Activated T-helper 17 cell treated with anti-CD3 and anti-CD28 coated beads, Interleukin-2, amount 50 U/mL, for 72 hours (primary cell): ENCODE measurements at places on chromosomes 3 and 15. TPM values are rescaled to one million over a fixed set of nuclear protein-coding genes. Genes with fewer than 3 reads are reported as not detected.

FAM219B gene
- total RNA-seq, result 65.6 TPM

DNA sequence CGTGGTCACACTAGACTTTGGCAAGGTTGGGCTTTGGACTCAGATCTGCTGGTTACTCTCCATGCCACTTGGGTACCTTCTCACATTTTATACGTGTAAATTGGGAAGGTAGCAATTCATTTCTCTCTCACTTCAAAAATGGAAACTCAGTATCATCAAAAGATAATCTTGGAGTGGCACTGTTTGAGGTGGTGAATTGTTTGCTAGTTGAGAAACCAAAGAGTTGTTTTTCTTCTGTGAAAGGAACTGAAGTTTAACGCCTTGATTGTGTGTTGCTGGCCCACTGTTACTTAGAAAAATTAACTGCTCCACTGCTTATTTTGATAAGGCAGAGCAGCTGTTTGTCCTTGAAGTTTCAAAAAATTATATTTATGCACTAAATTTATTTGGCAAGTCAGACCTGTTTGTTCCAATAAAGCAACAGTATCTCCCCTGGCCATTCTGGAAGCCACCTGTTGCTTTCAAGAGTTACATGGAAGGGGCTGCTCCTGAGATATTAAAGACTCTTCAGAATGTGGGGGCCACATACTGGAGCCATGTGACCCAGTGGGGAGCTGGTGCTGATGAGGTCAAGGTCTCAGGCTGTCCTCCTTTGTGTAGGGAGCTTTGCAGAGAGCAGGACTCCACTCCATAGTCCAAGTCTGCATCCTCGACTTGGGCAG lies 16.2 kb downstream of the PLCL2 start:
- ATAC-seq, result no peak

PRSS50 gene
- total RNA-seq, result 0.11 TPM

- ATAC-seq, result no peak
Measured at GRCh38 chr3:112685420-112685819, 44.5 kb upstream of the CCDC80 start.

DNA sequence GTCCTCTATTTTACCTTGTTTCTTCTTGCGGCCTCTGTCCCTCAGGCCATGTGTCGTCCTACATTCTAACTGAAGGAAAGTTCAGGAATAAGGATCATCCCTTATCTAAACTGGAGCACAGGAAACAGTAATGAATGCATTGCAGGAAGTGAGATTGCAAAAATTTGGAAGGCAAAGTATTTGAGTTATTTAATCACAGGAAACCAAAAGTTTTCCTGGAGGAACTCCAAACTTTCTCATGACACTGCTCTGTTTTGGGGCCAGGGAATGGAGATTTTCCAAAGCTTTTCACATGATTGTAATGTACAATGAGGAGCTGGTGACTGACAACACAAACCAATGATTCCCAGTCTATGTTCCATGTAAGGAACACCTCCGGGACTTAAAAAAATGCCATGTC lies 57.8 kb upstream of the PLSCR4 start:
- ATAC-seq, result no peak

GRCh38 chr3:119237299-119237698 lies 3.4 kb downstream of the B4GALT4 start:
- ATAC-seq, result no peak

DNA sequence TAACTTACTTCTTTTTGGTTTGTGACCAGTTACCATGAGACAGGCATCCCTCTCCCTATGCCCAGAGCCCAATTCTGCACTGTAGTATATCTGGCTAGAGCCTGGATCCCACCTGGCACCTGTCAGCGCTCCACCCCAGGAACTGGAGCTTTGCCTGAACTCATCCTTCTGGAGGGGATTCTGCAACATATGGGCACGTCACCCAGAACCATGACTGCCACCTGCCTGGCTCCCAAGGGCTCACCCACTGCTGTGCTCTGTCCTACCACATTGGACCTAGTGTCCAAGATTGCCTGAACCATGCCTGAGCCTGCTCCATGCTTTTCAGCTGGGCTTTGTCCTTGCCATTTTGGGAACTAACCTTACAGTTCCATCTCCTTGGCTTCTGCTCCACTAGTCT lies 21.1 kb upstream of the GAP43 start:
- no peak for ATAC-seq

DNA sequence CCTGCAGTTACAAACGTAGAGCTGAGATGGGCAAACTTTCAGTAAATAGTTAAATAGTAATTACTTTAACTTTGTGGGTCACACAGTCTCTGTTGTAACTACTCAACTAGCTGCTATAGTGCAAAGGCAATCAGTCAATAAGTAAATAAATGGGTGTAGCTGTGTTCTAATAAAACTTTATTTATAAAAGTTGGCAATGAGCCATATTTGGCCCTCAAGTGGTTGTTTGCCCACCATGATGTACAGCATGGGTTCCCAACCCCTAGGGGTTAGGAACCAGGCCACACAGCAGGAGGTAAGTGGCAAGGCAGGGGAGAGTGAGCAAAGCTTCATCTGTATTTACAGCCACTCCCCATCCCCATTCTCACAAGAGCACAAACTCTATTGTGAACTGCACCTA lies 44.9 kb upstream of the CHRM5 start:
- ATAC-seq, result no peak

RYK gene
- 8.6 TPM for total RNA-seq

DNA sequence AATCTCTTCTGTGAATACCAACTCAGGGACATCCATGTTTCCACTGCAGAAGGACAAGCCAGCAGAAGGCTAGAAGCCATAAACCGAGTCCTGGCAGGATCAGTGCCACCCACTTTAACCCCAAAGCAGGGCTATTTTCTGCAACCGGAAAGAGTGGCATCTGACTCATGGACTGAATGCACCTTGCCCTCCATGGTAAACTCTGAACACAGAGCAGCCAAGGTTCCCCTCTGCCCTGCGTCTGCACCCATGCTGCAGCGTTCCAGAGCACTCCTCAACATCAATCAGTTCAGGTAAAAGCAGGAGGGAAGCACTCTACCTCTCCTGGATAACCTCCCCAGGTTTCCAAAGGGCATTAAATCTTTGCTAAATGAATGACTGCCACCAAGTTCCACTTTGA lies 801 bp upstream of the NGRN start:
- ATAC-seq, result peak; percentile 69

DNASE1L3 gene
- not detected for total RNA-seq

- ATAC-seq, result peak; percentile 83
Measured at GRCh38 chr15:99371180-99372103, 120.2 kb downstream of the LRRC28 start.
